ENCODE measurements at places on chromosomes 12 and 14.
A peak's percentile ranks its signal among the peaks of the same experiment; 100 is the strongest.

GRCh38 chr12:9127484-9127883 is 11.8 kb upstream of the A2M start:
- no peak for DNase-seq

DNA sequence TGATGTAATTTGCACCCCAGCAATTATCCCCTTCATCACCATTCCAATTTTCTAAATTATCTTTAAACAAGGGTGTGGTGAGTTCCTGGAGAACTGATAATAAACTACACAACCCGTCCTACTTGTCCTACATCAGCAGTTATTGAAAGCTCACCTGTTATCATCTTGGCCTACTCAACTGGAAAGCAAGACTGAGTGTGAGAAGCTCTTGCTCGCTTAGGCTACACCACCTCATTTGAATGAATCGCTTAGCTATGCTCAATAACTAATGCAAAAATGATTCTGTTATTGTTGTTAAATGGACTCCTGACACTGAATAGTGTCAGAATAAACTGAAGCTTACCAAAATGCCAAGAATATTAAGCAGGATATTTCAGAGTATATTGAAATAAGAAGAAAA is 115.4 kb upstream of the BTG1 start:
- DNase-seq = no peak

GRCh38 chr14:52878469-52878868 is 72.4 kb downstream of the FERMT2 start:
- DNase-seq = peak; percentile 38

GRCh38 chr12:132523576-132524331 is 33.8 kb downstream of the FBRSL1 start:
- DNase-seq = peak; percentile 67

GRCh38 chr14:20679907-20680306 is 4.5 kb upstream of the RNASE4 start:
- peak; percentile 76 for DNase-seq

- no peak for DNase-seq
These were observed 10.7 kb upstream of the HSP90AA1 start for GRCh38 chr14:102097441-102098135.

GRCh38 chr14:103546652-103547454 is 15.6 kb downstream of the BAG5 start:
- peak; percentile 56 for DNase-seq

DNA sequence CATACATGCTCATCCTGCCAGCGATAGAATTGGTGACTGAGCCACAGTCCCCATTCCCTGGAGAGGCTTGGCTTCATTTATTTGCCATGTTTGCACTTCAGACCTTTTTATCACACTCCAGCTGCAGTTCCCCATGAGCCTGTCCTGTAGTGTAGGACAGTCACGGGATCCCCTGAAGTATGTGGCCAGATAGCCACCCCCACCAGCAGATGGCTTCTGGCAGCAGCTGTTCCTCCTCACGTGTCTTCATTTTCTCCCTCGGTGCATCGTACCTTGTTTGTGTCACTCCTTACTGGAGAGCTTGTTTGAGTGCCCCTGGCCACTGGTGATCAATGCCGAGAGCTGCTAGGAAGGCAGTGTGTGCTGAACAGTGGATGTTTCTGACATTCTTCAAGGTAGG is 40.2 kb downstream of the UBE3B start:
- DNase-seq = no peak

DNA sequence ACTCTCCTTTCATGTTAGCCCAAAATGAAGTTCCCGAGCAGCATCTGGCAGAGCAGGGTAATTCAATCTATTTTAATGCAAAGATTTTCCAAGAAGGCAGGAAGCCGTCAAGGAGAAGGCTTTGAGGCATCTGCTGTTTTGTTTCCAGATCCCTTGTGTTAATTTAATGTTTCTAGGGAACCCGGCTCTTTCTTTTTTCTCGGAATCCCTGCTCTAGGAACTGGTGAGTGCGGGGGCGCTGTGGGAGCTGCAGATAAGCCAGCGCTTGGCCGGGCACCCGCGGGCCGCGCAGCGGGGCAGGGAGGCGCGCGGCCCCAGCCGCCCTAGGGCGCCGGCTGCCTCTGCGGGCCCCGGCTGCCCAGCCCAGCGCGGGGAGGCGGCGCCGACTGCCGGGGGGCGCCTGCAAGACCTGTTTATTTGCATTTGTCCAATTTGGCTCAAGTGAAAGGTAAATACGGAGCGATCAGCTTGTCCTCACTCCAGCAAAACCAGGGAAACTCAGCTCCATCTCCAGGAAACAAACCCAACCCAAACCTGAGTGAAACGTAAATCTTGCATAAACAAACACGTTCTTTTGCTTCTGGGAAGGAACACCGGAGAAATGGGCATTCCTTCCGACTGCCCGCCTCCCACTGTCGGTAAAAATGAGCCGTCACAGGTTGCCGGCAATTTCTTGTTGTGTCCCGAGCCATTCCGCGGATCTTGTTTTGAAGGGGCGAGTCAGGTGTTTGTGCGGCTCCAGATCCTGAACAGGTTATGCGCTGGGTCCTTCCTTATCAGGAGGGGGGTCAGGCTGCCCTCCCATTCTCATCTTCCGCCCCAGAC is 65.1 kb downstream of the CRADD start:
- DNase-seq = peak; percentile 97

DNA sequence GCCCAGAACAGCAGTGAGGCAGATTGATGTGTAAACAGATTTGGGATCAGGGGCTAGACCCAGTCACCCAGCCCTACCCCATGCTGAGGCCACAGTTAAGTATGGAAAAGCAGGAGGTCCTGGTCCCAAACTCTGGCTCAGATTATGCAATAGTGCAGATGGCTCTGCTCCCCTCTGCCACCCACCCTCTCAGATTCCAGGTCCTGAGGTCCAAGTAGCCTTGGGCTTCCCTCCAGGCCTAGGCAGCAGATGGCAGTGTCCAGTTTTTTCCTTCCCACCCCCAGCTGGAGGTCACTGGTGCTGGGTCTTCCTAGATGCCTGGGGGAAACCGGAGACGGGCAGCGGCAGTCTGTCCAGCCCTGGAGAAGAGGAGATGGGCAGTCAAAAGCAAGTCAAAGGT is 2.8 kb upstream of the DHH start:
- DNase-seq = no peak

GRCh38 chr14:33452995-33453394 is 497.9 kb downstream of the EGLN3 start:
- DNase-seq = no peak

GRCh38 chr12:128450810-128451209 is 183.8 kb downstream of the TMEM132C start:
- no peak for DNase-seq

- no peak for DNase-seq
These were observed 98.1 kb downstream of the TMEM132C start for GRCh38 chr12:128365032-128365431.

- peak; percentile 51 for DNase-seq
These were observed 12.2 kb downstream of the RPS6KA5 start for GRCh38 chr14:91048265-91048664.

- DNase-seq = no peak
These were observed 16.2 kb upstream of the PCNX1 start for GRCh38 chr14:70890826-70891659.

DNA sequence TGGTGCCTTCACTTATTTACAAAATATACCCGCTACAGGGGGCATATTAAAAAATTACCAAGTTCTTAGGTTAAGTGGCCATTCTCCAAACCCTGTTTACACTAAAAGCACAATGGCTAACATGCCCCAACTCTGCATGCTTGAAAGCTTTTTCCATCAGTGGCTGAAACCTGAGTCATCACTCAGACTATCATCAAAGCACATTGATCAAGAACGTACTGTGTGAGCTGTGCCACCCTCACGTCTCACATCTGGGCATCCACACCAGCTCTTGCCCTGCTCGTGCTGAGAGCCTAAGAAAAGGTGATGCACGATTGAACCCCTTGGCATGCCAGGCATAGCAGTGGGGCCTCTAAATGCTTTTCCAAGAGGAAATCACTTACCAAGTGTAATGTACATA is 13.2 kb downstream of the AQP6 start:
- DNase-seq = no peak

- peak; percentile 24 for DNase-seq
These were observed 94.9 kb downstream of the ETV6 start for GRCh38 chr12:11744410-11744801.

- no peak for DNase-seq
These were observed 45.4 kb upstream of the GZMB start for GRCh38 chr14:24679248-24679961.

DNA sequence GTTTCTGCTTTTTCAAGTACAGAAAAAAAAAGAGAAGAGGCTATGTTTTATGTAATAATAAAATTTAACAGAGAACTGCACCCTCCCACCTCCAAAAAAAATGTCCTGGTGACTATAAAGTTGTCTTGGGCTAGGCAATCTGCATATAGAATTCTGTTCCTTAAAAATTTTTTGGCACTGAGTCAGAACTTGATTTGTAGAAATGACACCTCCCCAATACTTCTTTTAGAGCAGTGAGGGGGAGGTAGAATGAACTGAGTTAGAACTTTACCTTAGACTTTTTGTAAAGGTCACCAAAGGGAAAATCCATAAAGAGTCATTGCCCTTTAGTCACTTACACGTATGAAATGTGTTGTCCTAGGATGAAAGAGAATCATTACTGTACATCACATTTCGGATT is 80.0 kb downstream of the BTG1 start:
- no peak for DNase-seq

- DNase-seq = no peak
These were observed 46.5 kb downstream of the NDUFA12 start for GRCh38 chr12:94957006-94957405.

GRCh38 chr12:45368841-45369489 is 153.1 kb downstream of the ANO6 start:
- DNase-seq = peak; percentile 69

GRCh38 chr14:45249856-45250575 is 3.0 kb downstream of the MIS18BP1 start:
- DNase-seq = peak; percentile 93

- no peak for DNase-seq
These were observed 137.1 kb downstream of the HMGA2 start for GRCh38 chr12:65961190-65962035.

- DNase-seq = no peak
These were observed 190.1 kb downstream of the BCL11B start for GRCh38 chr14:99081880-99082279.

DNA sequence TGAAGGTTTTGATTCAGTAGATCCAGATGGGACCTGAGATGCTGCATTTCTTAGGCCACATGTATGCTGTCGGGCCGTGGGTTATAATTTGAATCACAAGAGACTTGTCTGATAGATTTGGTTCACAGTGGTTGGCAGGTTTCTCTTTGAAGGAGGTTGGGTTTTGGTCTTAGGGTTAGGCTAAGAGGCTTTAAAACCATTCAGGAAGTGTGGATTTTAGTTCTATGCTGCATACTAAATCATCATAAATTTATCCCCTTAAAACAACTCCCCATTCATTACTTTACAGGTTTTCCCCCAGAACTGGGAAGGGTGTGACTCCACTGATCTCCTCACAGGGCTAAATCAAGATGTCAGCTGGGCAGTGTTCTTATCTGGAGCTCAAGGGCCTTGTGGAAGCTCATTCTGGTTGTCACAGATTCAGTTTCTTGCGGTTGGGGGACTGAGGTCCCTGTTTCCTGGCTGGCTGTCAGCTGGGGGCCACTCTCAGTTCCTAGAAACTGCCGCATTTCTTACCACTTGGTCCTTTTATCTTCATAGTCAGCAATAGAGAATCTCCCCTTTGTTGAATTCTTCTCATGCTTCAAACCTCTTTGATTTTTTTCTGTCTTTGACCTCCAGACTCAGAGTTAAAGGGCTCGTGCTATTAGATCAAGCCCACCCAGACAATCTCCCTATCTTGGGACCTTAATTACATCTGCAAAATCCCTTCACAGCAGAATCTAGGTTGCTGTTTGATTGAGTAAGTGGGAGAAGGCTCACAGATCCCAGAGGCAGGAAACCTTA is 20.6 kb upstream of the PCNX1 start:
- DNase-seq = peak; percentile 91

DNA sequence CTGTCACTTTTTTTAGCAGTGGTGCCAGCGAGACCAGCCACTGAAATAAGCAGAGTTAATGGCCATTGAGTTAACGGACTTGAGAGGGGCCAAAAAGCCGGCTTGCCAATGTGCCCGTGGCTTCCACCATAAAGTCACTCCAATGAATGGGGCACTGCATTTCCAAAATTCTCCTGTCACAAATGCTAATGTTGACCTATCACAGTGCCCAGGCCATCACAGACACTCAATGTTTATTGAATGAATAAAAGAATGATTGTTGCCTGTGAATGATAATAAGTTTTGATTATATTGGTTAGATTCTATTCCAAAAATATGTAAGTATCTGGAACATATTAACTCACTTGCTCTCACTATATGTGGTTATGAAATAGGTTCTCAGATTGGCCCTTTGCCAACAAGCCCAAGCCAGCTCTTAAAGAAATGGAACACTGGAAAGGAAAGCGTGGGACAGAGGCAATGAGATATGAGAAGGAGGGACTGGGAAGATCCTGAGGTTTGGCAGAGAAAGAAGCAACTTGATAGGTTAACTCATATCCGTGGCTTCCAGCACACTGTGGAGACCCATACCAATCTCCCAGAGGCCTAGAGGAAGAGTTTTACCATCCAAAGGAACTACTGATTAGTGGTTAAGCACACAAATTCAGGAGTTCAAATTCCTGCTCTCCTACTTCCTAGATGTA is 108.7 kb downstream of the BTG1 start:
- no peak for DNase-seq

- DNase-seq = peak; percentile 69
These were observed 103.1 kb downstream of the UNC79 start for GRCh38 chr14:93533842-93534241.

GRCh38 chr12:32002848-32003493 is 43.8 kb downstream of the RESF1 start:
- DNase-seq = peak; percentile 40

DNA sequence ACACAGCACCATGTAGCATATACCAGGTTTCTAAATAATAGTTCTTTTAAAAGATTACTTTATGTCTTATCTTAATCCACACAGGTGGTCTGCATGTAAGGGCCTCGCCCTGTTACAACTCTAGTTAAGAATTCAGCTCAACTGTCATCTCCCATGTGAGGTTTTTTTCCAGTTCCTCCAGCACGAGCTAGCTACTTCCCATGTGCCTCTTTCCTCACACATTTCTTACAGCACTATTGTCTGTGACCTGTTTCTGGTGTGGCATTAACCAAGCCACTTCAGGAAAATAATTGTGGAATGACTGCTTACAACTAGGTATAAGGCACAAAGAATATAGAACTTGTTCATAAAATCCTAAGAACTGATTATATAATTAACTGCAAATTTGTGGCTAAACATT is 65.5 kb downstream of the SH2B3 start:
- DNase-seq = no peak

- DNase-seq = peak; percentile 61
These were observed 138.0 kb downstream of the ASCL4 start for GRCh38 chr12:107912421-107913004.

GRCh38 chr12:50557421-50557820 is 52.6 kb downstream of the DIP2B start:
- DNase-seq = no peak

GRCh38 chr12:110007881-110008280 is 8.7 kb downstream of the ANKRD13A start:
- peak; percentile 23 for DNase-seq

GRCh38 chr14:45998554-45998953 is 653.0 kb downstream of the RPL10L start:
- no peak for DNase-seq
